Cortex of kidney (tissue), 1 donor: ENCODE measurements at places on chromosomes 2 and 18.

- DNase-seq = no peak
These were observed 691 bp downstream of the BIRC6 start for GRCh38 chr2:32357318-32358110.

GRCh38 chr18:39799006-39799405 is 2156.0 kb upstream of the PIK3C3 start:
- no peak for DNase-seq

GRCh38 chr18:37871561-37871960 is 306.0 kb upstream of the CELF4 start:
- no peak for DNase-seq

DNA sequence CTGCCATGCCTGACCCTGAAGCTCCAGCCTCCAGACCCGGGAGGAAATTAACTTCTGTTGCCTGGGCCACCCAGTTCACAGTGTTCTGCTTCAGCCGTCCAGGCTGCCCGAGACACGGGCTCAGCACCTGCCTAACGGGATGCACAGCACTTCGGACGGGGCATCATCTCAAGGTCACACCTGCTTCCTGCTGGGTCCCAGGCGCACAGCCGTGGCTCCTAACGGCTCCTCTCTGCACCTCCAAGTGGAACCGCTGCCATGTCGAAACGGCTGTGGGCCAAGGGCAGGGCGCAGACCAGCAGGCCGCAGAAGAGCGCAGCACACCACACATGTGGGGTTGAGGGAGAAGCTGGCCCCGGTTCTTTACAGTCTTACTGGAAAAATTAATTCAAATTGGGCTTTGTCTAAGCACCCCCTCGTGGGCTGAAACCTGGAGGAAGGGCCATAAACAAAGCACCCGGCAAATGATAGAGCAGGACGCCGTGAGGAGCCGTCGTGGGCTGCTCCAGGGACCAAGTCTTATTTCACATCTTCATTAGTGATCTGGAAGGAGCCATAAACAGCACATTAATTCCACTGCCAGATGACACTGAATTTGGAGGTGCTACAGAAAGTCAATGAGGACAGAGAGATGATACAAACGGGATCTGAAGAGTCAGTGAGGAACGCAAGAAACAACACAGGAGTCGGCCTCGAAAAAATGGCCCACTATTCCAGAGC is 59.6 kb downstream of the EIPR1 start:
- DNase-seq = no peak

DNA sequence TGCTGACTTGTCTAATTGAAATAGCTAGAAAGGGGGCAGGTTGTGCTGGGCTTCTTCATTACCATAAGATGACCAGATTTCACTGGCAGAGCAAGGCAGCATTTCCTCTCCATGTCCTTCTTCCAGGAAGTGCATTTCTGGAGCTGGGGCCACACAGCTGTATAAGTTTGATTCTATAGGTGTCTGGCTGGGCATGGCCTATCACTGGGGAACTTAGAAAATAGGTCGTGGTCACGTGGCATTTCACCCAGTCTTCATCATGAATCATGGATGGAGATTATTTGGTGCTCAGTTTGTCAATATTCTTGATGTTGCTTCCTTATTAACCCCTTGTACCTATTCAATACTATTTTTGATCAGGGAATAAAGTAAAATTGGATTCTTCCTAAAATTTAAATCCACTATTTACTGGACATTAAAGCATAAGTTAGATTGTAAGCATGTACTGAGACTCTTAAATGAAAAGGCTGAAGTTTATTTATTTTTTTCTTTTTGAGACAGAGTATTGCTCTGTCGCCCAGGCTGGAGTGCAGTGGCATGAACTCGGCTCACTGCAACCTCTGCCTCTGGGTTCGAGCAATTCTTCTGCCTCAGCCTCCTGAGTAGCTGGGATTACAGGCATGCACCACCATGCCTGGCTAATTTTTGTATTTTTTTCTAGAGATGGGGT is 49.5 kb upstream of the TMEM87B start:
- DNase-seq = no peak

DNA sequence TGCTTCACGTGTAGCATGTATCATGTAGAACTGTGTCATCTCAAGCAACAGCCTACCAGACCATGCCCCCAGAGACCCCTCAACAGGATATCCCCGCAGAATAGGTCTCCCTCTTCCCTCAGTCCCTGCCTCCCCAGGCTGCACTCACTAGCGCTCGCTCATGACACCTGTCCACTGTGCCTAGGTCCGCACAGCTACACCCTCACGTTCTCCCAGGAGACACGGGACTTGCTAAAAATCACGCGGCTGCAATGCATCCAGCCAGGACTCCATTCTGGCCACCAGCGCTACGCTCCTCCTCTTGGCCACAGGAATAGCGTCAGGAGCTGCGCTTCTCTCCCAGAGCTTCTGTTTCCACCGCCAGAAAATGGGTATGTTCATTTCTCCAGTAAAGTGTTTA is 2.5 kb downstream of the PXDN start:
- no peak for DNase-seq
